Mucosa of gallbladder (tissue), 1 donor: ENCODE measurements at places on chromosomes 16 and 17. TPM values are rescaled to one million over a fixed set of nuclear protein-coding genes. Genes with fewer than 3 reads are reported as not detected.
A peak's percentile ranks its signal among the peaks of the same experiment; 100 is the strongest.

The SLC12A4 gene
- total RNA-seq, result 76.6 TPM

The KCNH4 gene
- total RNA-seq, result 0.06 TPM

The CACNG3 gene
- not detected for total RNA-seq

The MYH4 gene
- total RNA-seq, result not detected

The XAF1 gene
- total RNA-seq, result 54.4 TPM

The CDRT4 gene
- total RNA-seq, result 6.0 TPM

The TIMM22 gene
- total RNA-seq, result 9.1 TPM

The COX10 gene
- total RNA-seq, result 16.8 TPM

The CETP gene
- total RNA-seq, result 0.26 TPM

The KRT20 gene
- total RNA-seq, result 0.32 TPM

The FAM222B gene
- 45.3 TPM for total RNA-seq

- DNase-seq, result peak; percentile 27
Measured at GRCh38 chr16:10688291-10688690, 6.4 kb downstream of the TEKT5 start.

DNA sequence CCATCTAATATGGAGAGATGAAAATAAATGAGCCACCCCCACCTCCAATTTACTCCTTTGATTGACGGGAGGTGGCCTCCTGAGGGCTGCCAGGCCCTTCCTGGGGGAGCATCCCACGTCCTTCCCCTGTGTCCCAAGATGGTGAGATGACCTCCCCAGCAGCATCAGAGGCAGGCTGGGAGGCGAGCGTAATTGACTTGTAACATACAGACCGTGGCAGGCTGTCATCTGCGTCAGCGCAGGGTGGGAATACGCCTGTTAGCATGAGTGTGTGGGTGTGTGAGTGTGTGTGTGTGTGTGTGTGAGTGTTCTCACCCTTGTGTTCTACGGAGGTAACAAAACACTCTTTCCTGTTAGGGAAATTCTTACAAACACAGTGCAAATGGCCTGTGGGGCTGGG is 156.9 kb upstream of the CIBAR2 start:
- no peak for DNase-seq

DNA sequence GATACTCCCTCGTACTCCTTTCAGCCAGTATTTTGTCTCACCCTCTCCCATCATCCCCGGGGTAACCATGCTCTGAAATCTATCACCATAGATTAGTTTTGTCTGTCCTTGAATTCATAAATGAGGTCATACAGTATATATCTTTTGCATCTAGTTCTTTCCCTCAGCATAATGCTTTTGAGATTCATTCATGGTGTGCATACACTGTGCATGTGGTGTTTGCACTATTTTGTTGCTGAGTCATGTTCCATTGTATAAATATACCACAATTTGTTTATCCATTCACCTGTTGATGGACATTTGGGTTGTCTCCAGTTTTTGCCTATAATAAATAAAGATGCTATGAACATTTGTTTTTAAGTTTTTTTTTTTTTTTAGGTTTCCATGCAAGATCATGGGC is 34.2 kb upstream of the NLRP1 start:
- no peak for DNase-seq

GRCh38 chr17:39939588-39940419 is 12.3 kb downstream of the LRRC3C start:
- no peak for DNase-seq

- no peak for DNase-seq
Measured at GRCh38 chr17:82638183-82638773, 10.0 kb downstream of the WDR45B start.

GRCh38 chr16:3383045-3383448 is 17.8 kb downstream of the ZSCAN32 start:
- DNase-seq, result no peak

GRCh38 chr16:79316004-79316458 is 284.5 kb downstream of the MAF start:
- no peak for DNase-seq

- DNase-seq, result no peak
Measured at GRCh38 chr17:77691216-77692085, 267.1 kb upstream of the TNRC6C start.

- no peak for DNase-seq
Measured at GRCh38 chr17:78345172-78345571, 14.7 kb downstream of the SOCS3 start.

GRCh38 chr16:8937803-8938202 is 25.9 kb downstream of the USP7 start:
- no peak for DNase-seq

DNA sequence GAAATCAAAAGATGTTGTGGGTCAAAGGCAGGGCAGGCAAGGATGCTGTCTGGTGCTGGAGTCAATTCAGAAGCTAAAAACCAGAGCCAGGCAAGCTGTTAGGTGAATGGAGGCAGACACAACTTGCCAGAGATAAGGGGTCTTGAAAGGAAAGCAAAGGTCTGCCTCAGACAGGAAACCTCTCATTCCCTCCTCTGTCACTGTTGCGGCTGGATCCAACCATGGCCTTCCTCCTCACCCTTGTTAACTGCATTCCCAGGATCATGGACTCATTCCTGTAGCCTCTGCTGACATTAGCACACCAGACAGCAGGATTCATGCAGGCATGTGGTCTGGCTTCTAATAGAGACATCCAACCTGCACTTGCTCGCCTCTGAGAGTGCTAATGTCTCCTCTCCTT is 186.7 kb upstream of the HS3ST3A1 start:
- no peak for DNase-seq

GRCh38 chr16:2237493-2238149 is 1.4 kb downstream of the DNASE1L2 start:
- no peak for DNase-seq

- DNase-seq, result peak; percentile 90
Measured at GRCh38 chr17:42519546-42520491, 16.2 kb upstream of the NAGLU start.

- DNase-seq, result no peak
Measured at GRCh38 chr16:12319428-12320035, 343.0 kb downstream of the SNX29 start.

GRCh38 chr17:39781031-39781860 is 43.5 kb downstream of the GRB7 start:
- no peak for DNase-seq

- DNase-seq, result no peak
Measured at GRCh38 chr16:52705122-52705521, 158.2 kb upstream of the TOX3 start.

GRCh38 chr17:74742153-74742515 is 5.1 kb downstream of the RAB37 start:
- DNase-seq, result no peak
